ENCODE measurements at places on chromosomes 5 and 9.
A peak's percentile ranks its signal among the peaks of the same experiment; 100 is the strongest.

- DNase-seq = no peak
Measured at GRCh38 chr9:106700676-106701075, 162.3 kb upstream of the ZNF462 start.

- DNase-seq = no peak
Measured at GRCh38 chr9:129458155-129458661, 162.7 kb downstream of the C9orf50 start.

DNA sequence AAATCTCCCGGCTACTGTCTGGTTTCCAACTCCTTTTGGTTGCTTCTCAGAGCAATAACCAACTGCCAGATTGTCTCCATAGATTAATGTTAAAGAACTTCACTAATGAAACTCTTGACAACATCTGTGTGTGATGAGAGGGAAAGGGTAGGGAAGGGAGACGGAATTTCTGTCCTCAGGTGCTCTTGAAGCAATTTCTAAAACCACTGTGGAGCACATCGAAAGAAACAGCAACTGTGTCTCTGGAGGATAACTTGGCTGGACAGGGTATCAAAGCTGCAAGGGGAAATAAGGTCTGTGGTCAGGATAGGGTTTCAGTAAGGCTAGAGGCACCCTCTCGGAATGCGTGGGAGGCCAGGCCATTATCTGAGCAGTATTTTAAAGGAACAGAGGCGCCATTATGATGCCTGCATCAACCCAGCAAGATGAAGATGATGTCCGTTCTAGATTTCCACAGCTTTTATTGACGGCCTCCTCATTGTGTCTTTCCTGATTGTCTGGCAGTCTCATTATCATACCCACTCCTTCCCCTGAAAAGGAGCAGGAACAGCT lies 76.6 kb downstream of the RORB start:
- DNase-seq = no peak

DNA sequence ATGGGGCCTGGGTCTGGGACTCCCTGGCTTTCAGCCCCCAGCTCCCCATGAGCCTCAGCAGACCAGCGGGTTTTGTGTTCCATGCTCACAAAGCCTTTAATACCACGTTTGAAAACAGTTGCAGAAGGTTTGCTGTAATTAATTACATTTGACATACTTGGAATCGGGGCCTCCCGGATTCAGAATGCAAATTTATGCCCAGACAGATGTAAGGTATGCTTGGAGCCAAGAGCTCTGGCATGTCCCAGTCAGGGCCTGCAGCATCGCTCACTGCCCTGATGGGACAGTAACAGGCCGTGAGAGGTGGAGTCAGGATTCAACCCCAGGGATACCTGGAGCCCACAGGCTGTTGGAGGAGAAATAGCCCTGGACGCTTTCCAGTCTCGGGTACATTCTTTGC lies 12.2 kb downstream of the ZNF618 start:
- DNase-seq = no peak

DNA sequence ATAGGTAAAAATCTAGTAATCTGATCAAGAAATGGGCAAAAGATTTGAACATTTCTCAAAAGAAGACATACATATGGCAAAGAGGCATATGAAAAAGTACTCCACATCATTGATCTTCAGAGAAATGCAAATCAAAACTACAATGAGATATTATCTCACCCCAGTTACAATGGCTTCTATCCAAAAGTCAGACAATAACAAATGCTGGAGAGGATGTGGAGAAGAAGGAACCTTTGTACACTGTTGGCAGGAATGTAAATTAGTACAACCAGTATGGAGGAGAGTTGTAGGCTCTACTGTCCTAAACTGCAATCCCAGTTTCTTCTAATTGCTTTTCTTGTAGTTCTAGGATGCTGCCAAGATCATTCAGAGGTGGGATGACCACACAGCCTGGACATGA lies 193.5 kb upstream of the RFX3 start:
- no peak for DNase-seq

- no peak for DNase-seq
Measured at GRCh38 chr5:14580398-14581034, 1.1 kb upstream of the OTULINL start.

DNA sequence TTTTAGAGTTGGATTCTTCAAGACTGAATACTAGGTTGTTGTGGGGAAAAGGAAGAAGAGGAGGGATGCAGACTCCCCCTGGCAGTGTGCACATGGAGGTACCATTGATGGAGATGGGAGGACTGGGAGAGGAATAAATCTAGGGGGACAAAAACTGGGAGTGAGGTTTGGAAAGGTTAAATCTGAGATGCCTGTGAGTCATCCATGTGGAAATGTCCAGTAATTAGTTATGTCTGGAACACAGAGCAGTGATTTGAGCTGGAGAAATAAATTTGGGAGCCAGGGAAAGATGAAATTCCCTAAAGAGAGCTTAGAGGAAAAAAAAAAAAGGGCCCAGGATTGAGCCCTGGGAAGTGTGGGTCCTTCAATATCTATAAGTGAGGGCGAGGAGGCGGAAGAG lies 8.0 kb upstream of the CCIN start:
- no peak for DNase-seq

DNA sequence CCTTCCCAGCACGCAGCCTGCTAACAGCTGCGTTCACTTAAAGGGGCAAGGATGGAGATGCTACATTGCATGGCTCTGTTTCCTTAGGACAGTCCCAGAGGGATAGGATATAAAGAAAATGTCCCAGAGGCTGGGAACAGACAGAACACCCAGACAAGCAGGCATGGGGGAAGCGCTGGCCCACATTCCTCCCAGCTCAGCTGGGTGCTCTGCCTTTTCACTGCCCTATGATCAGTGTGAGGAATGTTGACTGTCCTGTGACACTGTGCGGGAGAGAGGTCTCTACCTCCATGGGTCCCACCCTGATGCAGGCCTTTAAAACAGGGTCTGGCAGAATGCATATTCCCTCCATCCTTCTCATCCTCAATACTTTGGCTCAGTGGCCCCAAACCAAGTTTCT lies 459.4 kb upstream of the DMAC1 start:
- DNase-seq = no peak

DNA sequence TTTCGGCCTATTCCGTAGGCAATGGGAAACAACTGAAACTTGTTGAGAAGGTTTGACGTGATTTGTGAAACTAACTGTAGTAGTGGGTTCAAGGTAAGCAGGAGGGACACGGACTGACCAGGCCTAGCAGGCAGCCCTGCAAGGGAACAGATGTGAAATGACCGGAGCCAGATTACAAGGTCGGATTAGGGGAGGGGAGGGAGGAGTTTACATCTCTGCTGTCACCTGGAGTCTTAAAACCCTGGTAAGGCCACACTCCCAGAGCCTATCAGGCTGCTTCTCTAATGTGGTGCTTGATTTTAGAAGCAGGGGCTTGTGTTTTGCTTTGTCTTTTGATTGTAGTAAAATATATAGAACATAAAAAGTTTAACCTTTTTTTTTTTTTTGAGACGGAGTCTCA lies 3.5 kb upstream of the SPTAN1 start:
- DNase-seq = no peak

DNA sequence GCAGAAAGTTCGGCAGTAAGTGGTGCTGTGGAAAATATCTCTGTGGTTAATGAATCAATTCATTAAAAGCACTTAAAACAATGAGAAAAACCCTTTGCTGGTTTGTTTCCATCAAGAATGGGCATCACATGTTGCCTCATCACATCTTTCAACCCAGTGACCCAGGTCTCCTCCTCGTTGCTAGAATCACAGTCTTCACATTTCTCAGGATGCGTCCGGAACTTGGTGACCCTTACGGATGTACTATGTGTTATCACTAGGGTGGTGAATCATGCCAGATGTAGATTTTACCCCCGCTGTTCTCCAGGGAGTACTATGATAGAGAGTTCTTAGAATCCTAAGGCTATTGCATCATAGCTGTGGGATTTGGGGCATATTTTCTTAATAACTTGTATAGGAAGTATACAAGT lies 217.9 kb upstream of the KLF4 start:
- no peak for DNase-seq

GRCh38 chr5:153456993-153457392 lies 33.5 kb upstream of the GRIA1 start:
- DNase-seq = no peak

DNA sequence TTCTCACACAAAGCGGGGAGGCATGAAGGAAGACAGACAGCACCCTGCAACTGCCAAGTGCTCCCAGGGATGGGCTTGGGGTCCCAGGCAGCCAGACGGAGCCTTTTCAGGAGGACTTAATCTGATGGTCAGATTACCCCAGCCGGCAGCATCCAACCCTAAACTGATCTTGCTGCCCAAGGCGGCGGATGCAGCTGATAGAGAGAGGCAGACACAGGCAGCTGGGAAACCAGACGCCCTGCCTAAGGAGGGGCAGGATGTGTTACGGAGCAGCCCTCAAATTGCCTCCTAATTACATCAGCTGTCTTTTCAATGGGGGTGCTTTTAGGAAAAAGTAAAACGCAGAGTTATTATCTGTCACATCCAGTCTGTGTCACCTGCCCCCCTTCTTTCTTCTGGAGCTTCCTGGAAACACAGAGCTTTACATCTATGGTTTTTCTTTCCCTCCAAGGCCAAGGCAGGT lies 190.9 kb upstream of the PANK3 start:
- no peak for DNase-seq

DNA sequence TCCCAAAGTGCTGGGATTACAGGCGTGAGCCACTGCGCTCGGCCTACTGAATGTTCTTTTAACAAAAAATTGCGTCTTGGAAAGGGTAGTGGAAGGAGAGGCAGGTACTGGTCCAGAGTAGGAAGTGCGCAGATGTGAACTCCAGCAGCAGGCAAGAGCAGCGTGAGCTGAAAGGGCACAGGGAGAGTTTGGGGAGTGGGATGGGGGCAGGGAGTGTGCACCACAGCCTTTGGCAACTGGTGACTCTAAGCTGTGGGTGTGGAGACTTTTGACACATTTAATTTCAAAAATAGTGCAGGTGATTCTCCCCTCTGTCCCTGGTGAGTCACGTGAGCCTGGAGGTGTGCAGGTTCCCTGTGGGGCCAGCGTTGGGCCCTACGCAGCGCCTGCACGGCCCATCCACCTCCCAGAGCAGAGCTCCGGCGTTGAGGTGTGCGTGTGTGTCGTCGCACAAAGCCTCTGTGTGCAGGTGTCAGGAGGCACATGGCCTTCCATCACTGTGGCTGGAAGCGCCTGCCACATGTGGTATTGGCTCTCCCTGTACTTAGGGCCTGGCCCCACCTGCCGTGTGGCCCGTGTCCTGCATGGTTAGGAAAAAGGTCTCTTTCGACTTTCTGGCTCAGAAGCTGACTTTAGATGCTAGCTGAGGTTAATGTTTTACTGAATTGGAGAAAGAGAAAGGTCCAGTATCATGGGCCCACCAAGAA lies 11.5 kb downstream of the SQSTM1 start:
- DNase-seq = no peak

DNA sequence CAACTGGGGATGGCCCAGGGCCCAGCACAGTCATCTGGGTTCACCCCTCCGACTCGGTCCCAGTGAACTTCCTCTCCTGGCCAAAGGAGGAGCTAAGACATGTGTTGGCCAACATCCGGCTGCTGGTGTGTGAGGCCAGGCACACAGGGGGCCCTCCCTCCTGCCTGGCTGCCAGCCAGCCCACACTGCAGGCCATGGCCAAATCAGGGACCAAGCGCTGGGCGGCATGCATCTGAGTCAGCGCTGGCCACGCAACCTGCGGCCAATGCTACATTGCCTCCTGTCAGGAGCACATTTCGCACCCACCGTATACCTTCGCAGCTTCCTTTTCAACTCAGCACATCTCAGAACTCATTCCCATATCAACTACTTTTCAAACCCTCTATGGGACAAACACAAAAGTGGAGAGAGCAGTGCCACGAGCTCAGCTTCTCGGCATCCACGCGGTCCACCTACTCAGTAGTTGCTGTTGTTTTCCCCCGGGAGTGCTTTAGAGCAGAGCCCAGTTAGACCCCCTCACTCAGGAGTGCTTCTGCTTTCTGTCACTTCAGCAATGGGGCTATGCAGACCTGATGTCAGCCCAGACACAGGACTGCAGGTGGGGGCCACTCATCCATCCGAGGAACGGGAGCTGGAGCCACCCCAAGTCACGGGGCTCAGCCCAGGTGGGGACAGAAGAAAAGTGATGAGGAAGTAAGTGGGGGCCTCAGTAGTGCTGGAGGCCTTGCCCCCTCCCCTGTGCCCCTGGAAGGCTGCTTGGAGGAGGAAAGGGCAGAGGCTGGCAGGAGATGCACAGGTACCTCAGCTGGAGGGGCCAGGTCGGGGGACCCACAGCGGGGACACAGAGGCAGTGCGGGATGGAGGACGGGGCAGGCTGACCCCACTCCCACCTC lies 13.9 kb downstream of the NINJ1 start:
- DNase-seq = peak; percentile 91

DNA sequence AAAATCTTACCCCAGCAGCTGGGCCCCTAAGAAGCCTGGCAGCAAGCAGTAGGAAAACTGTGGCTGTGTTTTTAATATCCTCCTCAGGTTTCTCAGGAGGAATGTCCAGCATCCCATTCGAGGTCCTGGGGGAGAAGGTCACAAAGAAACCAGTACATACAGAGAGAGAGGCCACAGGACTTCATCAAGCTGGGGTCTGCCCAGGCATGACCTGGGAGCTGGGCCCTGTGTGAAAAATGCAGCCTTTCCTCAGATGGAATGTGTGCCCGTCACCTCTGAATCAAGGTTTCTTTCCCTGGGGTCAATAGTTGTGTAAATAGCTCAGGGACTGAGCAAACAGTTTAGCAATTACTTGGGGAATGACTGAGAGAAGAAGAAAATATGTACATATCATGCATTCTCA lies 33.9 kb upstream of the RAD23B start:
- no peak for DNase-seq

- DNase-seq = no peak
Measured at GRCh38 chr5:157458835-157459234, 1.2 kb upstream of the NIPAL4 start.

GRCh38 chr5:139904816-139905661 lies 109.4 kb downstream of the PSD2 start:
- peak; percentile 53 for DNase-seq

DNA sequence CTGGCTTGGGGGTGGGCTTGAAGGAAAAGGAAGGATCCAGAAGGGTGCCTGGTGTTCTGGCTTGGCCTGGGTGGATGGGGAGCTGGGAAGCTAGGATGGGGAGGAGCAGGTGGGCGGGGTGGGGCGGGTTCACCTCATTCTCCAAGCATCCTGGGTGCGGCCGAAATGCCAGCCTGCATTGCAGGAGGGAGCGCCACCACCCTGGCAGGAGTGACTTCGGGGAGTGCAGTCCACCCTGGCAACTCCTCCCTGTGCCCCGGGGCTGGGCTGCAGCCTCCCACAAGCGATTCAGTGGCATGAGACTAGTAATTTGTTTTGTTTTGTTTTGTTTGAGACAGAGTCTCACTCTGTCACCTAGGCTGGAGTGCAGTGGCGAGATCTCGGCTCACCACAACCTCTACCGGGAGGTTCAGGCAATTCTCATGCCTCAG lies 5.5 kb downstream of the TTC16 start:
- no peak for DNase-seq

GRCh38 chr9:75958226-75958625 lies 67.8 kb downstream of the PCSK5 start:
- DNase-seq = no peak

- DNase-seq = no peak
Measured at GRCh38 chr9:84781931-84782866, 112.7 kb downstream of the NTRK2 start.

DNA sequence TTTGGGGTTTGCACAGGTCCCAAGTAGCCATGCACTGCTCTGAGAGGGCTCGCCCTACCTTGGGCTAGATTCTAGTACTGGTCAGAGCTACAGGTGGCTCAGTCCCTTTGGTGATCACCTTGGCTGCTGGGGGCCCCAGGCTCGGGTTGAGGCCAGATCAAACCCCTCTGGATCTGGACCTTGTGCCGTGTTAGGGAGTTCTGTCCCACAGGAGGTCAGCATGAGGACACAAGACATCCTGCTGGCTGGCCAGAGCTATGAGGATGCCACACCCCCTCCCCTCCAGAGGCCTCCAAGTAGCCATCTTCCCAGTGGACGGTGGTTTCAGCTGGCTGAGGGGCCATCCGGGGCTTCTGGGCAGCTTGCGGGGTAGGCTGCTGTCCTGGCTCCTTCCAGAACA lies 10.6 kb downstream of the CDK20 start:
- no peak for DNase-seq

Data from sciatic nerve (tissue), 2 donors.